Substantia nigra (tissue), 51 donors: ENCODE measurements at places on chromosomes 4 and X.
A peak's percentile ranks its signal among the peaks of the same experiment; 100 is the strongest.

DNA sequence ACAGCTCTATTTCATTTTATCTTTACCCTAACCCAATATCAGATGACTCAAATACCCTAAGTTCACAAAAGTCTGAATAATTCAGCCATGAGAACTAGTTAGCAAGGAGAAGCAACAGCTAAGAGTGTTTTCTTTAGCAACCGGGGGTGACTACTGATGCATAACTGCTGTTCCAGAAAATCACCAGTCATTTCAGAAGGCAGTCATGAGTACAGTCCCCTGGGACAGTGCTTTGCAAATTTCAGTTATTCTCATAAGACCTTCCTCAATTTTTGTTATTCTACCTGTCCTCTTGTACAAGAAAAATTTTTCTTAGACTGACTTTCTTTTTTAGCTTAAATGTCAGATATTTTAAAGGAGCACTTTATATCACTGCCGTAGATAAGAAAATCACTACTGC lies 16.4 kb downstream of the BANK1 start:
- no peak for DNase-seq

DNA sequence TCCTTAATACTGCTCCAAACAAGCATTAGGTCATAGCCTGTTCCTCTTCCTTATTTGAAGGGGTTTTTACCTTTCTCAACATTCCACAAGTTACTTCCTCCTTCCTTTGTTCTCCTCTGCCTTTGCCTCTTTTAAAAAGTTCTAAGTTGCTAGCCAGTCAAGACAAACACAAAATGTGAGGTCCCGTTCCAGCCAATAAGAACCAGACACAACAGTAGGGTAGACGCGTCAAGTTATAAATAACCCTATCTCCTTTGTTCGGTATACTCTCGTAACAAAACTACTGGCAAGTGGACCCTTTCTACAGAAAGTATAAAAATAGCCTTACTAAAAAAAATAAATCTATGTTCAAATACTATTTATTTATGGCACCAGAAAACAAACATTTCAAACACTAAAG lies 6.3 kb upstream of the ACE2 start:
- no peak for DNase-seq

DNA sequence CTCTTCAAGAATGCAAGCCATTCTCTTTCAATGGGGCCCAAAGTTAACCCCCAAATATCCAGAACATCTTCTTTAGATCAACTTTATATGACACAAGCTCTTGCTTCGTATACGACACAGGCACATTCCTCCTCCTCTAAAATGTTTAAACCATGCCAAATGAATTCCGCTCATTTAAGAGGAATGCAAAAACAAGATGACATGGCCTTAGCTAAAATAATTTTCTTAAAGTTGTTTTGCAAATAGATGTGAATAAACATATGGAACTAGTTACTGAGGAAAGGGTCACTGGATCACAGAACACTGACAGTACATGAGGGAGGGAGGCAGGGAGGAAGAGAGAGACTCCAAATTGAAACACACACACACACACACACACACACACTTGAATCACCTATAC lies 97.4 kb downstream of the RASL11B start:
- DNase-seq: no peak

- DNase-seq: peak; percentile 12
These were observed 39.6 kb downstream of the CLCN3 start for GRCh38 chr4:169659716-169660670.

GRCh38 chrX:37779857-37780256 lies at the start of gene CYBB:
CYBB (plus strand) TSS chrX:37780059; CDS start chrX:37780078, 19 bp downstream.
- DNase-seq: no peak

DNA sequence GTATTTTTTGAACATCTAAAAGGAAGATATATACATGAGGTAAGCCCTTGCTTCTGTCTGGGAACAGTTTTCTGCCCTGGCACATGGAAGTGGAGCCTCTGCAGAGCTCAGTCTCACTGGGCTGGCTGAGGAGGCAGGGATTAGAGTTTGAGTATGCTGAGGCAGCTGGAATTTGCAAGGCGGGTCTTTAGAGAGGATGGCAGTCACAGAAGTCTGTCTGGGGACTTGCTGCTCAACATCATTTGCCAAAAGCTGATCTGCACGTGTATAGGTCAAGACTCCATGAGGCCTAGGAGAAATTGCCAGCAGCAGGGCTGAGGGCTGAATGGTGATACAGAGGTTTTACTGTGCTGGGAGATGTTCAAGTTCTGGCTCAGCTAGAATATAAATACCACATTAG lies 163.6 kb upstream of the ANK2 start:
- no peak for DNase-seq

DNA sequence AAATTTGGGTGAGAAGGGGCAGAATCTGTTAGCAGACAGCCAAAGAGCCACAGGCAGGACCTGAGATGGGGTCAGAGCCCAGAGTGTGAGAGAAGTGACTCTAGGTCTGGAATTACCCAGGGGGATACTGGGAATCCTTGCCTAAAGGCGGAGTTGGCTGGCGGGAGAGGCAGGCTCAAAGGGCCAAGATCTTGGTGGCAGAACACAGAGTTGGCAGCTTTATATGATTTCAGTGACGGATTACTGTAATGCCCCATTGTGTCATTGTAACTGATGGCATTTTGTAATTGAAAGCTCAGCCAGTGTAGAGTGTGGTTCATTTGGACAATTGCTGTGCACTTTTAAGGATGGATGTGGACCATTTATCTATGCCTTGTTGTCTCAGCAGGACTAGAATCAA lies 77.3 kb downstream of the SMIM20 start:
- no peak for DNase-seq

DNA sequence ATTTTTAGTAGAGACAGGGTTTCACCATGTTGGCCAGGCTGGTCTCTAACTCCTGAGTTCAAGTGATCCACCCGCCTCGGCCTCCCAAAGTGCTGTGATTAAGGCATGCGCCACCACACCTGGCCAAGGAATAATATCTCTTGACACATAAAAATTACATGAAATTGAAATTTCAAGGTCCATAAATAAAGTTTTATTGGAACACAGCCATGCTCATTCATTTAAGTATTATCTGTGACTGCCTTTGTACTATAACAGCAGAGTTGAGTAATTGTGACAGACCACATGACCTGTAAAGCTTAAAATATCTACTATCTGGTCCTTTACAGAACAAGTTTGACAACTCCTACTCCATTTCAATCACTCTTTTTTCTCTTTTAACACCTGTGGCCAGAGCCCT lies 17.8 kb upstream of the EGFL6 start:
- DNase-seq: no peak

GRCh38 chr4:188218392-188218791 lies 79.2 kb downstream of the TRIML1 start:
- no peak for DNase-seq
